CD8-positive, alpha-beta T cell (primary cell): ENCODE measurements at places on chromosomes 12 and 14. TPM values are rescaled to one million over a fixed set of nuclear protein-coding genes. Genes with fewer than 3 reads are reported as not detected.

GRCh38 chr14:74586681-74587362, 25.2 kb downstream of the LTBP2 start:
- no peak for DNase-seq

GRCh38 chr12:105363890-105364289, 33.4 kb downstream of the C12orf75 start:
- no peak for DNase-seq

The IL31 gene
- total RNA-seq, result not detected

DNA sequence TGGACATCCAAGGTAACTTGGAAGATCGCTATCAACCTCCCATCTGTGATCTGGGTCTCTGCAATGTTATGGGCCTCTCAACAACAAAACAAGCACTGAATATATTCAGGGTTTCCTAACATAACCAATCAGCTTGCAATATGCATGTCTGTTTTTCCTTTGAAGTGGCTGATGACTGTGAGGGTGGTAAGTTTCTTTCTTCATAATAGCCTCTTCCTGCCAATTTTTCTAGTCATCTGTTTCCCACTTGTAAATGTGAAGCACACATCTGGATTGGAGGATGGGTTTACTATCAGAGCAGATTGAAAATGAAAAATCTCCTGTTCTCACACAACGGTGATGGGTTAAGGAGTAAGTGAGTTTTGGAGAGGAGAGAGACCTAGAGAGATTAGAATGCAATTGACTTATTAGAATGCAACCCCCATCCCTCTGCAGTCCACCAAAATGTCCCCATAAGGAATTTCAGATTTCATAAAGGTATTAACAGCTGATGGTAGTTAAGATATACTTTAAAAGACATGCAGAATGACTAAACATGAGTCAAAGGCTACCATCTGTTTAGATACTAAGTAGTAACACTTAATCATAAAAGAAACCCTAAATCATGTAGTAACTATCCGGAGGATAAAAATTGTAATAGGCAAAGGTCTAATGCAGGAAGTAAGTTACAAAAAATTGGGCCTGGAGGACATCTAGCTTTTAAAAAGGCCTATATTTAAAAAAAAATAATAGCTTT, 58.4 kb upstream of the SAV1 start:
- DNase-seq, result no peak

DNA sequence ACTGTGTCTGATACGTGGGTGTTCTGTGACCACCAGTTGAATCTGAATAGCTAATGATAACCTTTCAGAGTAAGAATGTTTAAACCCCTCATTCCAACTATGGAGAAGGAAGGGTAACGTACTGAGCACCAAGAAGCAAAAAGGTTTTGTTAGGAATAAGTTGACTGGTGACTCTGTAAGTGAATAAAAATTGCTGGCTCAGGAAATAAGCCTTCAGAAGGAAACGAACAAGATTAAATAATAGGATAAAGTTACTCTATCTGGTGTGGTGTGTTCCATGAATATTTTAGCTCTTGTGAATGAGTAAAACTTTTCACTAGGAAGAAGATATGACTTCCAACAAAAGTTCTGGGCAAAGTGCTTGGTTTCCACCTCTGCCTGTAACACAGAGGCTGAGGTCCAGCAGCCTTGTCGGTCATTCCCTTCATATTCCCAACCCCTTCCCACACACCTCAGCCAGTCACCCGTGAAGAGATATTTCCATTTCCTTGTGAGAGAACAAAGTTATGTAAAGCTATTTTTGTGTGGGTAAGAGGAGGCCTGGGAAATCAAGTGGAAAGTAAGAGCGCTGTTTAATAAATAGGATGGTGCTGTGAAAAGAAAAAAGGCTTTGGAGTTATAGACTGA, 47.1 kb downstream of the ARF6 start:
- DNase-seq, result no peak

The SIRT4 gene
- not detected for total RNA-seq

DNA sequence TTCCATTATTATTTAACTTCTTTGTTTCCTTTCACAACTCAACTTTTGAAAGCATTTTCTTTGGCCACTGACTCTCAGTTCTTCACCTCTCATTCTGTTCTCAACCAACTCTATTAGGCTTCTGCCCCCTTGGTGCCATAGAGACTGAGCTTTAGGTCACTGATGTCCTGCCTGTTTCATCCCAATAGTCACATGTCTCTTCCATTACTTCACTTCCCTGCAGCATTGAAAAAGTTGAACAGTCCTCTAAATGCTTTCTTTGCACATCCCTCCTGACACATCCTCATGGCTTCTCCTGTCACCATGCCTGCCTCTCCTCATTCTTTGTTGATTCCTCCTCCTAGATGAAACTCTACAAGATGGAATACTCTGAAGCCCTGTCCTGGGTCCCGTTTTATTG, 2.7 kb downstream of the CLEC12A start:
- DNase-seq, result no peak

GRCh38 chr14:53954551-53955228, 1.9 kb downstream of the BMP4 start:
- DNase-seq, result no peak

The LYZ gene
- total RNA-seq, result 3.3 TPM

The ESRRB gene
- 0.36 TPM for total RNA-seq

- no peak for DNase-seq
Measured at GRCh38 chr14:31419179-31419966, 977 bp downstream of the HEATR5A start.

The DTX1 gene
- total RNA-seq, result 4.6 TPM
